Effector memory CD4-positive, alpha-beta T cell (primary cell): ENCODE measurements at places on chromosomes 2 and 18.

GRCh38 chr18:48896875-48897511 lies 53.8 kb downstream of the SMAD7 start:
- DNase-seq: no peak

- no peak for DNase-seq
Measured at GRCh38 chr2:196551014-196551413, 88.5 kb upstream of the CCDC150 start.

GRCh38 chr18:21958707-21959450 lies 210.5 kb upstream of the GATA6 start:
- no peak for DNase-seq

DNA sequence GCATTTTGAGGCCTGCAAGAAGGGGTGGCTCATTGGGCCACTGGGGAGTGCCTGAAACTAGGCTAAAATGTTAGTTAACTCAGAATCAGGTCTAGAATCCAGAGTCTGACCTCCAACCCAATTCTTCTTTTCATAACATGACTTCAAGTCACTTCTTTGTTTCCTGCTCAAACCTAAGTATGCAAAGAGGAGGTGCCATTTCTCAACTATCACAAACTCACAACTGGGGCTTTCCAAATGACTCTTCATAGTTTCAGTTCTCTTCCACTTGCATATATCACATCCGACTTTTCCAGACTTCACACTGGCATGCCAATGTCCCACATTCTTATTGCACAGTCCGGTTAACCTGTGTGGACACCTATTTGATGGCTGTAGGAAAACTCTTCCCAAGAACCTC lies 211.6 kb downstream of the TCF4 start:
- DNase-seq: no peak

DNA sequence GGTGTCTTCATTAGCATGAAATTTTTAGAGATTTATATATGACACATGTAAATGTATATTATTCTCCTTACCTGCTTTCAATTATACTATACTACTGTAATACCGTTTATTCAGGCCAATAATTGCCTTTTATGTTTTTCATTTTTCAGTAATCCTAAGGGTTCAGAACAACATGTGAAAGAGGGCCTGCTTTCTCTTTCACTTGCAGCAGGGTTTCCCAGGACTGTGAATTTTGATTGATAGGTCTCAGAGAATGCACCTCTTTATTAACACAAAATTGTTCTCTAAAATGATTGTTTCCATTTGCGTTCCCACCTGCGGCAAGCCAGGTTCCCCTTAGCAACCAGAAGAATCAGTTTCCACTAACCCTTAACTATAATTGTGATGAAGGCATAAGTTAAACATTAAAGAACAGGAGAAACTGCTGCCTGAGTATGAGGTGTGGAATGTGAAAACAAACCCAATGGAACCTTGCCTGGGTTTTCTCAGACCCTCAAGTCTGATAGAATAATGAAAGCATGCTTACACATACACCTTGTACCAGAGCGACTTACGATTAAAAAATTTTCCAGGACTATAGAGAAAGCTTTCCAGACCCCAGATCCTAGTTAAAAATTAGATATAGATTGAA lies 1591.2 kb upstream of the LRRTM1 start:
- DNase-seq: no peak

DNA sequence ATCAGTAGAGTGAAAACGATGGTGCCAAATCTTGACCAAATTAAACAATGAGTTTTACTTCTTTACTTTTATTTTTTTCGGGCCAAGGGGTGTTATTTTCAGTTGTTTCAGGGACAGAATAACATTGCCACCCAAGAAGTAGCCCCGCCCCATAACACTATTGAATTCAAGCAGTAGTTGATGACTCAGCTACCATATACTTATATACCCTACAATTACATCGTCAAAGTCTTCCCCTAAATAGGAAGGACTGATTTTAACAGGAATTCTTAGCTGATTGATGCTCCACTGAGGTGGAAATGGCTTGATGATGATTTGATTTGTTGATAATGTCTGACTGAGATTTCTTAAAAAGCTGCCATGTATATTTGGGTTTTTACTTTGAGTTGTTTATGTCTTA lies 24.7 kb downstream of the LYPD6B start:
- DNase-seq: no peak

DNA sequence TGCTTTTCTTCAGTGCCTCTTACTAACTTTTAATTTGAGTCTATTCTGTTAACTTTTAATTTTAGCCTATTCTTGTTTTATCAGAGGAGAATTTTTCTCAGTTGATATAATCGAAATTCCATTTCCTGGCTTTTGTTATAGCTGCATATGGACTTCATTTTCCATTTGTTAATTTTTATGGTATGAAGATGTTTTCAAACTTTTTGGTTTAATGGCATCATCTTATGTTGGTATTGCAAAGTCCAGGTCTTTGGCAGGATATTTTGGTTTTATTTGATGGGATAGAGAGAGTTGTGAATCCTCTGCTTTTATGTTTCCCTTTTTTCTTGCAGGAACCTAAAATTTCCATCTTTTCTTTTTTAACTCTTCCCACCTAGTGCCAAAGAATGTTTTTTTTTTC lies 70.9 kb upstream of the RAPGEF4 start:
- DNase-seq: no peak

DNA sequence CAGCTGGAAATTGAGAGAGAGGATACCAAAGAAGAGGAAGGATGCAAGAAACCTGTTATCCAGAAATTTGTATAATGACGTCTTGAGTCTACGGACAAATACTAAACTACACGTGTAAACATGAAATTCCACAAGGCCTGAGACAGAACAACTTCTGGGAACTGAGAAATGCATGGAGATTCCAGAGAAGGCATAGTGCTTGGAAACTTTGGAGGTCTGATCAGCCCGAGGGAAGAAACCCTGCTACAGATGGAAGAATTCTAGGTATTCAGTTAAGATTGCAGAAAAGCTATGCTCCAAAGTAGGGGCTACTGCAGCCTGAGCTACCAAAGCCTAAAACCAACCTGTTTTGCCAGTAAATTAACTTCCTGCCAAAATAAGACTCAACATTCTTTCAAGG lies 120.4 kb downstream of the PDCL3 start:
- no peak for DNase-seq

DNA sequence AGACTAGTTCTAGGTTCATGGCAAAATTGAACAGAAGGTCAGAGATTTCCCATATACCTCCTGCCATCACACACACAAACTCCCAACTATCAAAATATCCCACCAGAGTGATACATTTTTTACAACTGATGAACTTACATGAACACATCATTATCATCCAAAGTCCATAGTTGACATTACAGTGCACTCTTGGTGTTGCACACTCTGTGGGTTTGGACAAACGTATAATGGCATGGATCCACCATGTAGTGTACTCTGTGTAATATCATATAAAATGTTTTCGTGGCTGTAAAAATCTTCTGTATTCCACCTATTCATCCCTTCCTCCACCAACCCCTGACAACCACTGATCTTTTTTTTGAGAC lies 25.9 kb upstream of the STAM2 start:
- no peak for DNase-seq

GRCh38 chr2:168992591-168993349 lies 38.4 kb downstream of the ABCB11 start:
- DNase-seq: no peak

GRCh38 chr2:234998404-234999211 lies 46.8 kb downstream of the SH3BP4 start:
- DNase-seq: no peak
